Renal cortical epithelial cell (primary cell): ENCODE measurements at places on chromosomes 4 and X.

DNA sequence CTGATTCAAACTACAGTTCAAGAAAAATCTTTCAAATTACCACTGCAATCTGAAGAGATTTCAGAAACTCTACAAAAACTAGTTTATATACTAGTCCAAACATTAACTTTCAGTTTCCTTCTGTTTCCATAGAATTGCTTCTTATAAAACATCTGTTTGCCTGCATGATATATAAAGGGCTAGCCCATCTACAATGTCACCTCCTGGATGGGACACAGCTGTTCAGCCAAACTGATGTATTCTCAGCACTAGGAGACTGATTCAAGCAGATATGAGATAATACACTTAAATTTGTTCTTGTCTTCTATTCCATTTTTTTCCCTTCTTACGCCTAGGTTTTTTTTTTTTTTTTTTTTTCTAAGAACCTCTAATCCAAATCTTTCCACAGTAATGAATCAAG is 1569.7 kb upstream of the IGFBP7 start:
- DNase-seq = no peak

DNA sequence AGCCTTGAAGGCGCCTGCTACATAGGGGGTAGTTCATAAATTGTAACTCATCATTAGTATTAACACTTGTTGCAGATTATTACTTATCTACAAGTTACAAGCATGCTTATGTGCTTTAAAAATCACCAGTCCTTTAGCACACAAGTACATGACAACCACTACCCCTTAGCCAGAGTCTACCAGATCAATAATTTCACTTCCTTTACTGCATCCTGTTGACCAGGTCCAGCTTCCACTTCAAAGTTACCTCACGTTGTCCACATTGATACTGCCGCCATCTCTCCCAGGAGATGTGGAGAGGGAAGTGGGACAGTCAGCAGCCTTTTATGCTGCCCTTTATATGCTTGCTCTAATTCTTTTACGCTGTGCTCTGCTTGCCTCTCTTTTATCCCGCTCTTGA is 231.3 kb upstream of the CXXC4 start:
- no peak for DNase-seq

GRCh38 chr4:92634882-92635281 is 331.1 kb downstream of the GRID2 start:
- no peak for DNase-seq

GRCh38 chrX:137032841-137033773 is 688 bp downstream of the GPR101 start:
- no peak for DNase-seq

DNA sequence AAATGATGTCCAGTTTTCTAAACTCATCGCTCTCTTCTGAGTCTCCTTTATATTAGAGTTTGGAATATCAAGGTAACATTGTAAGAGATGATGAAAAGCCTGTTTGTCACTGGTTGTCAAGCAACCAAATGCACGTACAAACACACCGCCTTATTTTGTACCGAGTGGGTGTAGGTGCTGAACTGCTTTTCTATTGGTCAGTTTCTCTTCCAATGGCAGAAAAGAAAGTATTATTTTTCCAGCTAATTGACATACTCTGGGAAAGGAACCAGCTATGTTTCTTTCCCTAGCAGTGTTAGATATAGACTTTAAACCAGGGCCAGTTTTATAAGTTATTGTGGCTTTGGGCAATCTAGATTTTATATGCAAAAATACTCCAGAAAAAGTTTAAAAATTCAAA is 6.6 kb upstream of the PPM1K start:
- DNase-seq = peak; percentile 40

DNA sequence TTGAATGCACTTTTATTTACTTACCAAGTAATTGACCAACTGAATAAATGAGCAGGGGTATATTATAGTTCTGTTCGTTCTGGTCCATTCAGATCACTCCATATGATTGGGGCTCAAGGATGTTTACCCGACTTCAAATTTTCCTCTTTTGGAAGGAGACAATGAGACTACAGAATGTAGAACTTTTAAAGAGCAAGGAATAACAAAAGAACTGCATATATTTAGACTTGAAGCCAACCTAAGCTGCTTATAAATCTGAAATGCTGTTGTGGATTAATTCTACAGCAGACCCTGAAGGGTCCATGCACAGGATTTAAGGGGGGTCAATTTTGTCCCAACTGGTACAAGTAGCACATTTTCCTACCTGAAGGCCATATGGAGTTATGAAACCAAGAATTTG is 610.8 kb downstream of the RAB28 start:
- no peak for DNase-seq

DNA sequence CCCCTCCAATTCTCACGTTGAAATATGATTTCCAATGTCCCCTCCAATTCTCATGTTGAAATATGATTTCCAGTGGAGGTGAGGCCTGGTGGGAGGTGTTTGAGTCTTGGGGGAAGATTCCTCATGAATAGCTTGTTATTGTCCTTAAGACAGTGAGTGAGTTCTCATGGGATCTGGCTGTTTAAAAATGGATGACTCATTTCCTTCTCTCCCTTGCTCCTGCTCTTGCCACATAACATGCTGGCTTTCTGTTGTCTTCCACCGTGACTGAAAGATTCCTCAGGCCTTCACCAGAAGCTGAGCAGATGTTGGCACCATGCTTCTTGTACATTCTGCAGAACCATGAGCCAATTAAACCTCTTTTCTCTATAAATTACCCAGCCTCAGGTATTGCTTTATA is 346.8 kb upstream of the TECRL start:
- peak; percentile 43 for DNase-seq

- DNase-seq = no peak
Observed at GRCh38 chrX:150363561-150364346, 637 bp downstream of the MAMLD1 start.

GRCh38 chr4:86160426-86160825 is 199.4 kb downstream of the MAPK10 start:
- DNase-seq = peak; percentile 21

GRCh38 chr4:52946855-52947254 is 84.7 kb downstream of the RASL11B start:
- DNase-seq = no peak

- no peak for DNase-seq
Observed at GRCh38 chr4:24836661-24837242, 41.4 kb downstream of the SOD3 start.

DNA sequence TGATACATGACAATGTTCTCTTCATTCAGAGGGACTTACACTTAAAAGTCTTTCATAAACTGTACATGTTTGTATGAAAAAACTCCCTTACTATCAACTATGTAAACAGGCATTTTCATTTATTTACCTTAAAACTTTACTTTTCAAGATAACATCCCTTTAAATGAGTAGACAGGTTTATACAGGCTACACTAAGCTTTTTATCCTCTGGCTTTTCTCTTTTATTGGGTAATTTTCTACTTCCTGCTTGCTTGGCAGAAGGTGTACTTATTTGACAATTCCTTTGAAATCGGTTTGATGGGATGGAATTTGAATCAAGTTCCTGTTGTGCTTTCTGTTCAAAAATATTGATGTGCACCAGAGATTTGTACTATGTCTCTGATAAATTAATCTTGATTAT is 81.4 kb downstream of the PTPN13 start:
- DNase-seq = no peak

- peak; percentile 22 for DNase-seq
Observed at GRCh38 chr4:68011684-68012083, 48.4 kb upstream of the TMPRSS11A start.

DNA sequence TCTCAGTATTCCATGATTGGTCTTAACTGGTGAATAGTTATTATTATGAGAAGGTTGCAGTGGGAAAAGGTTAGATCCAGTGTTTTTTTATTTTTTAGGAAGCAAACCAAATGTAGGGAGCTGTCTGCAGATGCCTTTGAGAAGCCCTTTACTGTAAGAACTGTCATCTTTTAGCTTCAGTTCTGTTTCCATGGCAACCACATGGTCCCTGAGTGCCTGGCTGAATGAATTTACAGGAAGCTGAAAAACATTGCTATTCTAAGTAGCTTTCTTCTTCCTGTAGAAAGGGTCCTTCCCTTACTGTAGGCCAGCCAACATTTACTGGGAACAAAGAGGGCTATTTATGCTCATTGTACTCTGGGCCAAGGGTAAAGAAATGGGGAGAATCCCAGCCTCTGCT is 103.3 kb downstream of the DCLK2 start:
- no peak for DNase-seq

- no peak for DNase-seq
Observed at GRCh38 chr4:91114386-91114785, 987.2 kb downstream of the CCSER1 start.

GRCh38 chr4:111501946-111502345 is 643.3 kb upstream of the FAM241A start:
- no peak for DNase-seq

DNA sequence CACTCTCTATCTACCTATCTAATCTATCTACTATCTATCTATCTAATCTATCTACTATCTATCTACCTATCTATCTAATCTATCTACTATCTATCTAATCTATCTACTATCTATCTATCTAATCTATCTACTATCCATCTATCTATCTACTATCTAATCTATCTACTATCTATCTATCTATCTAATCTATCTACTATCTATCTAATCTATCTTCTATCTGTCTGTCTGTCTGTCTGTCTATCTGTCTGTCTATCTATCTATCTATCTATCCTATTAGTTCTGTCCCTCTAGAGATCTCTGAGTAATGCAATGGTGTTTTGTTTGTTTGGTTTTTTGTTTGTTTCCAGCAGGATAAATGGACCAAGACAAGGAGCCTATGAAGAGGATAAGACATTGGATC is 9.4 kb upstream of the ASMTL start:
- no peak for DNase-seq

GRCh38 chr4:108813261-108813660 is 50.4 kb upstream of the ETNPPL start:
- no peak for DNase-seq

DNA sequence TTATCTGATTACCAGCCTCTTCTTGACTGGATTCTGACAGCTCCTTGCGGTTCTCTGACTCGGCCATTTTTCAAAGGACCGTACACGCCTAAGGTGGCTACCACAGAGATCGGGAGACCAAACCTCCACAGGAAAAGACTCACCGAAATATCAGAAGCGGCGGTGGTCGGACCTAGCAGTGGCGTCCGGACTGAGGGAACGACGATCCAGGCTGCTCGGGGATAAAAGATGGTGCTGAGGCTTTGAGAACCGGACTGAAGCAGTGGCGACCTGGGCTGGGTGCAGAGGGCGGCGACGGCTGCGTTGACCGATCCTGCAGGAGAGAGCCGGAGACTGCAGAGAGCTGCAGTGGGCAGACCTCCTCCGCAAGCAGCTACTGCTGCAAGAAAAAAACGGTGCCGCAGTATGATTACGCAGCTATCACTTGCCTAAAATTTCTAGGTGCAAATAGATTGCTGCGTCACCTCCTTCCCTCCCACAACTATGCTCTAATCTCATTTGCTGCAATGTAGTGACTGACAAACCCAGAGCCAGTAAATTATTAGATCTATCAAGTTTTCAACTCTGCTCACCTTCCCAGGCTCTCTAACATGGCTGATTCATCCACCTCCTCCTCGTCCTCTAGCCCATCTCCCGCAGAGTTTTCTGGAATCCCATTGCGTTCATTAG is at the start of gene NAP1L2:
TSS of gene NAP1L2 (minus strand) at position 426 of the 669 bp plus-strand sequence. CDS start at position 67, 359 bp downstream.
- peak; percentile 56 for DNase-seq

DNA sequence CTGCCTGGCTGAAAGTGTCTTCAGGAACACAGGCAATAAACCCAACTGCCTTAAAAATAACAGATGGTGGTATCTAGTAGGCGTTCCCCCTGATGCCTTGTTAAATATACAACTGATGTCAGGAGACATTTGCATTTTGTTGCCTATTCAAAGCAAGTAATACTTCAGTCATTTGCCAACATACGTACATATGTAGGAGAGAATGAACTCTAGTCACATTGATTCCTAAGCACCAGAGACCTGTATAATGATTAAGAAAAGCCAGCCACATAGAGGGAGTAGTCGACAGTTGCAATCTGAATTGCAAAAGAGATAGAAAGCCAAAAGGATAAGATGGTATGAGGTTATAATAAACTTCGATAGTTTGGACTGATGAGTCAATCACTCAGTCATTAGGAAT is 191.0 kb upstream of the EMCN start:
- DNase-seq = no peak

- no peak for DNase-seq
Observed at GRCh38 chr4:156191044-156191781, 237.5 kb upstream of the CTSO start.

GRCh38 chr4:137361756-137362470 is 170.4 kb downstream of the PCDH18 start:
- DNase-seq = no peak

DNA sequence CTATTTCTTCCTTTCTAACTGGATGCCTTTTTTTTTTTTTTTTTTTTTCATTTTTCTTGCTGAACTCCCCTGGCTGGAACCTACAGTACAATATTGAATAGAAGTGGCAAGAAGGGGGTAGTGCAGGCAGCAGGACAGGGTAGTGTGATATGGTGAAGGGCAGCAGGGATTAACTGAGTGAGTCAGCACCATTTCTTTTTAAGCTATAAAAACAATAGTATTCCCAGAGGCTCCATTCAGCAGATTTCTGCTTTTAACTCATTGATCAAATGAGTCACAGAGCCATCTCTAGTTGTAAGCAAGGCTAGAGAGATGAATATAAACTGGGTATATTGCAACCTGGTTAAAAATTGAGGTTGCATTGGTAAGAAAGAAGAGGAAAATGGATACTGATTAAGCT is 53.6 kb upstream of the SETD7 start:
- peak; percentile 65 for DNase-seq

DNA sequence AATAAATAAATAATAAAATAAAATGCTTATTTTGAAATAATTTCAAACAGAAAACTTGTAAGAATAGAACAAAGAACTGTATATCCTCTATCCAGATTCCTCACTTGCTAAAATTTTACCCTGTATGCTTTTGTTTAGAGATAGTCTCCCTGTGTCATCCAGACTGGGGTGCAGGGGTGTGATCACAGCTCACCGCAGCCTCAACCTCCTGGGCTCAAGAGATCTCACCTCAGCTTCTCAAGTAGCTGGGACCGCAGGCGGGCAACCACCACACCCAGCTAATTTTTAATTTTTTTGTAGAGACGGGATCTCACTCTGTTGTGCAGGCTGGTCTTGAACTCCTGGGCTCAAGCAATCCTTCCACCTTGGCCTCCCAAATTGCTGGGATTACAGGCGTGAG is 17.5 kb upstream of the ARAF start:
- no peak for DNase-seq

- DNase-seq = peak; percentile 36
Observed at GRCh38 chr4:78058591-78059523, 1.7 kb downstream of the FRAS1 start.

- peak; percentile 33 for DNase-seq
Observed at GRCh38 chr4:82362565-82362964, 11.2 kb downstream of the HNRNPD start.

GRCh38 chr4:182770259-182770995 is 146.8 kb downstream of the DCTD start:
- DNase-seq = no peak

- DNase-seq = peak; percentile 45
Observed at GRCh38 chr4:77052352-77052751, 23.4 kb downstream of the CCNI start.
